Stimulated activated CD8-positive, alpha-beta memory T cell treated with anti-CD3 and anti-CD28 coated beads, Interleukin-7, amount 100 ng/mL, for 1 hour (primary cell): ENCODE measurements at places on chromosomes 5 and 9.

DNA sequence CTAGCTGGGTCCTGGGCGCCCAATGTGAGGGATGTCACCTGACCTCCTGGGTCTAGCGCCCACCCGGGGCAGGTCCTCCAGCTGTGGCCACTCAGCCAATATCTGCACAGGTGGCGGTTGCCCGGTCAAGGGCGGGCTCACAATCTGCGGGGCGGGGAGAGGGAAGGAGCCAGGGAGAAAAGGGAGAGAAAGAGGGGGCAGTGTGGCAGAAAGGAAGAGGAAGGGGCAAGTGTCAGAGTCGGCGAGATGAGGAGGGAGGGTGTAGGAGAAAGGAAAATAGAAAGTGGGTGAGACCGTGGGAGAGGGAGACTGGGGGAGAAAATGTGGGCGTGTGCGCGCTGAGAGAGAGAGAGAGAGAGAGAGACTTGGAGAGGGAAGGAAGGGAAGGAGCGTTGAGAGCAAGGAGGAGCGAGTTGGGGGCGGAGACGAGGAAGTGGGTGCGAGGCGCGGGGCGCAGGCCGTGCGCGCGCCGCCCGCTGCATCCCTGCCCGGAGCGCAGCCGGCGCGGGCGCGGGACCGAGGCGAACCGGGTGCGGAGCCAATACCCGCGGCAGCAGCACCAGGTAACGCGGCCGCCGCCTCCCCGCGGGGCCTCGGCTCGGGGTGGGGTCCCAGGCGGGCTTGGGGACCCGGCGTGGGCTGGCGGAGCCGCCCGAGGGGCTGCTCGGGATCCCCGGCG is at the start of gene HRH2:
Gene HRH2, plus strand, starts transcription at position 479 of the 679 bp plus-strand sequence. CDS start 25,163 bp downstream, outside the sequence.
- DNase-seq, result no peak

DNA sequence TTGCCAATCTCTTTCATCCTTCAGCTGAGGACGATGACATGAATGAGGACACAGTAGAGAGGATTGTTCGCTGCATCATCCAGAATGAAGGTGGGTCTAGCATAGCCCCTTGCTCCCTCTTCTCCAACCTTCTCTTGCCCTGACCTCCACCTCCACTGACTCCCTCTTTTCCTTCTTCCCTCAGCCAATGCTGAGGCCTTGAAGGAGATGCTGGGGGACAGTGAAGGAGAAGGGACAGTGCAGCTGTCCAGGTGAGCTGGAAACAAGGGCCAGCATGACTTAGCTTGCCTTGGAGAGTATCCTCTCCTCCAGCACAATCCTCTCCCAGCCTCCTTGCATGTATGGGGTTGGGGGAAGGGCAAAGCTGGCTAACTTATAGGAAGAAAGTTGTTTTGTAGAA is 2.0 kb downstream of the RELL2 start:
- DNase-seq, result no peak

DNA sequence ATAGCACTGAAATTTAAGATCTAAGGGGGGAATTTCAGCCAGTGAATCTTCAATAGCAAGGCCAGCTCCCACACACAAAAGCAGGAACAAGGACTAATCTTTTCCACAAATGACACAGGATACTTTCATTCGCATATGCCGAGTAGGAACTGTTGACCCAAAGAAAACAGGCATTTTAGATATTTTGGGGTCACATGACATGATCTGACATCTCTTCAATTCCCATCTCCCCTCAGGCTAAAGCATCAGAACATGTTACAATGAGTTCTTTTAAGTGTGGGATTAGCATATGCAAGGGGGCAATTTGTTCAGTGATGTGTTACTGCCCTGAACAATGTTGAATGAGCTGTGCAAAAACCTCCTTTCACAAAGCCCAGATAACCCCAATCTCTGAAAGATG is 68.2 kb downstream of the TLE1 start:
- no peak for DNase-seq

GRCh38 chr9:78874061-78874460 is 577.1 kb downstream of the PSAT1 start:
- no peak for DNase-seq

GRCh38 chr5:146765089-146765832 is 113.3 kb downstream of the PPP2R2B start:
- DNase-seq, result no peak

DNA sequence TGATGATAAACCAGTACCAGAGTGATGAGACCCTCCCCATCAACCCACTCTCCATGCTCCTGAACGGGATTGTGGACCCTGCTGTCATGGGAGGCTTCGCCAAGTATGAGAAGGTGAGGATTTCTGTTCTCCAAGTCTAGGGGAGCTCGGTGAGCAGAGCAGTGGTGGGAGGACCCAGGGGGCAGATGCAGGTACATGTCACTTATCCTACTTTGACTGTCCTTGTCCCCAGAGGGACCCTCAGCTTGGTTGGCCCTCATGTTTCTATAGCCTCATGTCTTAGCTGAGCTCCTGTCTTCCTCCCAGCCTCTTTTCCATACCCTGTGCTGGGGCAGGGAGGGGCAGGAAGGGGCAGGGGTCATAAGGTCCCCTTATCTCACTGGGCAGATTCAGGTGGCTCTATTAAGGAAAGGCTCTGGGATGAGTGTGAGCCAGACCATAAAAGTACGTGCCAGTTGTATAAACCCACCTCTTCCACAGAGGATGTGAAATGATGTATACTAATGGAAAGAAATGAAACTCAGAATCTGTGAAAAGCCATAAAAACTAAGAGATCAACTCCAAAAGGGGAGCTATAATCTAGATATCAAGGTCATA is 38.0 kb upstream of the FOXI1 start:
- no peak for DNase-seq

GRCh38 chr5:158877124-158877581 is 222.6 kb downstream of the EBF1 start:
- no peak for DNase-seq

DNA sequence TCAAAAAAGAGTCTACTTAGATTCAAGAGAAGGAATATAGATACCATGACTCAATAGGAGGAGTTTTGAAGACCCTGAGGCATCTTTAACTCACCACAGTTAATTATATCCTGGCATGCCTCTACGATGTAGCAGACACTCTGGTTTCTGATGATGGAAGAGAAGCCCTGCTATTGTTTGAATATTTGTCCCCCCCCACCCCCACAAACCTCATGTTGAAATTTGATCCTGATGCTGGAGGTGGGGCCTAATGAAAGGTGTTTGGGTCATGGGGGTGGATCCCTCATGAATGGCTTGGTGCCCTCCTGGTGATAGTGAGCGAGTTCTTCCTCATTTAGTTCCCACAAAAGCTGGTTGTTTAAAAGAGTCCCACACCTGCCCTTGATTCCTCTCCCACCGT is 147.9 kb upstream of the TBCA start:
- DNase-seq, result no peak

- DNase-seq, result no peak
These were observed 1.2 kb downstream of the ERCC8 start for GRCh38 chr5:60943624-60944023.

DNA sequence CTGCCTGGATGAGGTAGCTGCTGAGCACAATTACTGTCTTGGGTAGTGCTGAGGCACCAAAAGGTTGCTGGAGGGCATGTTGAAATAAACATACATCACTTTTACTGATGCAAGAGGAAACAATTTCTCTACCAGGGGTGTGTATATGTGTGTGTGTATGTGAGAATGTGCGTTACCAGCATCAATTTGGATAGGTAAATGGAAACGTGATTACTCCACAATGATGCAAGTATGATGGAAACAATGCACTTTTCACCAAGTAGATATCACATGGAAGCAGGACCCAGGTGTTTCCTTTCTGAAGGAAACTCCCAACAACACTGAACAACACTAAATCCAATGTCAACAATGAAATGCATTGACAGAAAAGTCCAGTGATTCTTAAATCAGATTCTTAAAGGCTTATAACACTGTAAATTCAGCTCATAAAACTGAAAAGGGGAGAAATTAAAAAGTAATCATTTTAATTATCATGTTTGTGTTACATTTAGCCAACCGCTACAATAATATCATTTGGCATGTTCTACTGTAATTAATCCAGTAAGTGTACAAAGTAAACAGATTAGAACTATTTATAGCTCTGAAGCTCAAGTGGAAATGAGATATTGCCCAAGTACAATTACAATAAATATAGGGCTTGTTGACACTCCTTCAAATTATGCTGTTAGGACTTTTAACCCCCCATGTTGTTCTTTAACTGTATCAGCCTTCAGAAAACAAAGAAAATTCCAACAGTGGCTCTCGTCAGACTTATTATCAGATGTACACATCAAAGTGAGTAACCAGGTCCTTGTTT is 25.3 kb downstream of the YIPF5 start:
- DNase-seq, result no peak

DNA sequence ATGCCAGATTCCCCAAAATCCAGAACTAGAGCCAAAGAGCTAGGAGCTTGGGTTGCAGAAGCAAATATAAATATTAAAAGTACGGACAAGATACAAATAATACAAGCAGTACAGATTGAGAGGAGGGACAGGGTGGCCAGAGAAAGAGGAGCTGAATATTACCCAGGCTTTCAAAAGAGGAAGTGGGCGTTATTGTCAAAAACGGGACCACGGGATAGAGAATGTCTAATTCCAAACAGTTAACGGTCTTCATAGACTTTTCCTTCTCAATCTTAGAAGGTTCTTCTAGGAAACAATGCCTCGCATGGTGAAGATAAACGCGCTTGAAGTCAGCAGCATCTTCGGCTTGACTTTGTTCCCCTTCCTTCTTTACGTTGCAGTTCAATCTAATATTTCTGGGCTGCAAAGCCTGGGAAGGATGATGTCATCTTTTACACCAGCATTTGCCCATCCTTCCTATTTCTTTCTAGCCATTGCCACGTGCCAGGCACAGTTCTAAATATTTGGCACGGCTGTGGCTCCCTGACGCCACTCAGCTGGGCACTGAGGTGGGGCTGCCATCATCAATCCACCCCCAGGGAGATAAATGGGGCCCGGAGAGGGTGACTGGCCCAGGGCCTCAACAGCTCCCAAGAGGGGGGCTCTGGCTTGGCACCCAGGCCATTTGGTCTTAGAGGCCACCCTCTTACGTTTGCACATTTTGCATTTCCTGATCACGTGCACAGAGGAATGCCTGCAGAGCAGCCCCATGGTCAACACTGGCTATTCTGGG is 16.3 kb upstream of the OLFM1 start:
- DNase-seq, result no peak
